ENCODE measurements at places on chromosomes 1 and 21. TPM values are rescaled to one million over a fixed set of nuclear protein-coding genes. Genes with fewer than 3 reads are reported as not detected.

The C1orf87 gene
- total RNA-seq, result not detected

The CFHR3 gene
- not detected for total RNA-seq

The SEMA4A gene
- total RNA-seq, result 1.0 TPM

The DNALI1 gene
- total RNA-seq, result 6.9 TPM

The IFI16 gene
- 21.9 TPM for total RNA-seq

The SPRR2E gene
- not detected for total RNA-seq

The TIMM17A gene
- 87.5 TPM for total RNA-seq

The HFM1 gene
- 1.7 TPM for total RNA-seq

DNA sequence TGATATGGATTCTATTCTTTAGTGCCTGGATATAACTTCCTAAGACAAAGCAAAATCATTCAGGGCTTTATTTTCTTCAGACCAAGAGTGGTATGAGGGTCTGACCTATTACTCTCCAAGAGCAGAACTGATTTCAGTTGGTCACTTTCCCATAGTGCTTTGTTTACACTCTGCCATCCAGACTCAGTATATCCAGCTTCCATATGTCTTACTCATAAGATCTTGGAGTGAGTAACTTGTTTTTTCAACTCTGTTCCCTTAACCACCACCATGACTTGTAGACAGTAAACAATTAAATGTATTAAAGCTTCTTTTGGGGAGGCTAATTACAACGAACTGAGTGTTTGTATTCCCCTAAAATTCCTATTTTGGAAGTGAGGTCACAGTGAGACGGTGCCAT, 83.4 kb downstream of the USP24 start:
- peaks cover 20% of the 10 kb centered on the region for H3K4me1 ChIP-seq
- no peak for DNase-seq
- no peaks in the 10 kb centered on the region for H3K27me3 ChIP-seq
- peaks cover 94% of the 10 kb centered on the region for H3K36me3 ChIP-seq
- H3K4me3 ChIP-seq, result no peak overlapping the region

DNA sequence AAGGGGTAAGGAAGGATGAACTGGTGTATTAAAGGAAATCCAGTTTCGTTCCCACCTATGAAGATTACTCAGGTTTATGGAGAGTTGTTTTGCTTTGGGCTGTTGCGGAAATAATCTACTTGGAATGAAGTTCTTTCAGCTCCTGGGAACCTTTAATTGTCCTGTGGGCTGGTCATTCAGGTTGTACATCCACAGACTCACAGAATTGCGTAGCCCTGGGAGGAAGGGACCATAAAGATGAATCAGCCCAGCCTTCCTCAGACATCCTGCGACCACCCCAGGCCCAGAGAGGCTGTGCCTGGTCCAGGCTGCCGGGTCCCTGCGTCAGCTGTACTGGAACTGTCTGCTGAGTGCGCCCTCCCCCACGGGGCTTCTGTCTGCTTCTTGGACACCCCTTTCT, 72.7 kb downstream of the GALNT2 start:
- DNase-seq, result no peak
- H3K4me3 ChIP-seq, result no peak overlapping the region

- H3K36me3 ChIP-seq, result no peaks in the 10 kb centered on the region
- H3K27ac ChIP-seq, result no peak overlapping the region
- H3K27me3 ChIP-seq, result no peaks in the 10 kb centered on the region
- DNase-seq, result no peak
- peaks cover 37% of the 10 kb centered on the region for H3K4me1 ChIP-seq
- H3K4me3 ChIP-seq, result no peak overlapping the region
Observed at GRCh38 chr1:33438364-33439160, 7.7 kb upstream of the PHC2 start.

DNA sequence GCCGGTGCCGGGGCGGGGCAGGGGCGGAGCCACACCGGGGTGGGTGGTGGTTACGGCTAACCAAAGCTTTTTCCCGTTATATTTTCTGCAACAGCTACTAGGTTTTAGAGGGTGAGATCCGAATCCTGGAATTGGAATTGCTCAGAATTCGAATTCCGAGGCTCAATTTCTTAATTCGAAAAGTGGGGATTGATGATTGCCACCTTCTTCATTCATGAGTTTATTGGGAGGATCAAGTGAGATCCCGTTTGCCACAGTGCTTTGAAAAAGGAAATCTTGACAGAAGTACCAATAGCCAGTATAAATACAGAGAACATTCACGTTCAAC, 207 bp upstream of the SVBP start:
- peaks cover 8% of the 10 kb centered on the region for H3K36me3 ChIP-seq
- H3K27ac ChIP-seq, result peak overlapping the region; percentile 100
- H3K27me3 ChIP-seq, result no peaks in the 10 kb centered on the region
- H3K4me3 ChIP-seq, result peak overlapping the region; percentile 71

GRCh38 chr1:39539252-39539790, 37.3 kb downstream of the PABPC4 start:
- DNase-seq, result peak; percentile 57
- peaks cover 29% of the 10 kb centered on the region for H3K4me1 ChIP-seq
- no peaks in the 10 kb centered on the region for H3K27me3 ChIP-seq

- no peaks in the 10 kb centered on the region for H3K36me3 ChIP-seq
- peaks cover 12% of the 10 kb centered on the region for H3K4me1 ChIP-seq
- no peaks in the 10 kb centered on the region for H3K27me3 ChIP-seq
- DNase-seq, result no peak
- H3K27ac ChIP-seq, result no peak overlapping the region
Observed at GRCh38 chr1:7508052-7508933, 262.8 kb upstream of the VAMP3 start.

DNA sequence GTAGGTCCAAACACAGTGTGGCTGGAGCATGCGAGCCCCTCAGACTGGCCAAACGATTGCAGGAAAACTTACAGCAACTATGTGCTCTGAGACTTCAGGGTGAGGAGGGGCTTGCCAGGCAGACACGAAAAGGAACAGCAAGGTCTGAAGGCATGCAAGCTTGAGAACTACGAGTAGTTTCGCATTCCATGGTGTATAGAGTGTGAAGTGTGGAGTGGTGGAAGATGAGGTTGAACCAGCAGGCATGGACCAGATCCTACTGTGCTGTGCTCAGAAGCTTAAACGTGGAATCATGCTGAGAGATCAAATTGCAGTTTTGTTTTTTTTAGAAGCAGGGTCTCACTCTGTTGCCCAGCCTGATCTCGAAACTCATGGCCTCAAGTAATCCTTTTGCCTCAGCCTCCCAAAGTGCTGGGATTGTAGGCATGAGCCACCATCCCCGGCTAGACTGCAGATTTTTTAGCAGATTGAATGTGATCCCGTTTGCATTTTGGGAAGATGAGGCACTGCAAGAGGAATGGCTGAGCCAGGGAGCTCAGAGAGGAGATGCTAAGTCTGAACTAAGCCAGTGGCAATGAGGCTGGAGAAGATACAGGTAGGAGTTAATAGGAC, 5.1 kb upstream of the TFAP2E start:
- H3K27me3 ChIP-seq, result peaks cover 32% of the 10 kb centered on the region
- H3K36me3 ChIP-seq, result peaks cover 24% of the 10 kb centered on the region
- H3K27ac ChIP-seq, result no peak overlapping the region
- DNase-seq, result no peak

DNA sequence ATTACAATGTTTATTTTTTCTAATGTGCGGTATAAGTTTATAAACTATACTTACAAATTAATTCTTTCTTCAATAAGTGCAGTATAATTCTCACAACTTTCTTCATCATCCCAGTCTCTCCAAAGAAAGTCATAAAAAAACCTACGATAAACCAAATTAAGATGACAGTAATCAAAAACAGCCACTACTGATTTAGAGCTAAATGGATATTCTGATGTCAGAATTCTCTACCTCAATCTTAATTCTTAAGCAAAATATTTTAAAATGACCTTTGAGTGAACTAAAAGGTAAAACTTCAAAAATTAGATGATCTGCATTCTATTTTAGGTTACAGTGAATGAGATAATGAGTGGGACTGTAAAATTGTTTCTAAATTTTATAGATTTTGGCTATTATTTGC, 13.6 kb downstream of the SHCBP1L start:
- H3K4me3 ChIP-seq, result no peak overlapping the region
- no peaks in the 10 kb centered on the region for H3K4me1 ChIP-seq
- H3K36me3 ChIP-seq, result no peaks in the 10 kb centered on the region

DNA sequence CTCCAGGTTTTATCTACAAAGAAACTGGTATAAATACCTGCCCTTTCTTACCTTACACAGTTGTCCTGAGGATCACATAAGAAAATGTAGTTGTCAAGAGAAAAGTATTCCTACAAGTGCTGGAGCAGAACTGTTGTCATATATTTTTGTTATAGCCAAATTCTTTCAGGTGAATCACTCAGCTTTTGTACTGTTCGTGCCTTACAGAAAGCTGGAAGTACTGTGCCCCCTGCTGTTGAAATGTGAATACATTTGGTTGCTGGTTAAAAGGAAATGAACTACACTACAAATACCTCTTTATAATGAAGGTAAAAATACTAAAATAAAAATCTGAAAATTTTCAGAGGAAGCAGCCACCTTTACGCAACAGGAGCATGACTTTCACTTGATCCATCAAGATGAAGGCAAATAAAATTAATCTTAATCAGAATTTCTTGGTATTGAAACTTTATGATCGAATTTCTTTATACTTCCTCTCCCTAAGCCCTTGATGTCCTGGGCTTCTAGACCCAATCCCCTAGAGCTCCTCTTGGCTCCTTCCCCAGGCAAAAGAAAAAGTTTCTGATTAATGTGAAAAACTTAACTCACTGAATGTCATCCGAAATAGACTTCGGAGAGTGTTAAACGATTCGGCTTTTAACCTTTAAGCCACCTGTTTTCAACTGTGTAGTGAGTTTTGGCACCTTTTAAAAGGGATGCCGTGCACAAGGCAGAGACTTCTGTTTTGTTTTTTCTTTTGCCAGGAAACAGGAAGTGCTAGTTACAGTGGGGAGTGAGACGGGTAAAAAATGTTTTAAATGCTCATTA, 12.5 kb downstream of the CHML start:
- no peaks in the 10 kb centered on the region for H3K27me3 ChIP-seq
- no peaks in the 10 kb centered on the region for H3K4me1 ChIP-seq
- H3K4me3 ChIP-seq, result no peak overlapping the region
- no peaks in the 10 kb centered on the region for H3K36me3 ChIP-seq
- no peak for DNase-seq
- H3K27ac ChIP-seq, result no peak overlapping the region

- no peaks in the 10 kb centered on the region for H3K36me3 ChIP-seq
- no peak for DNase-seq
- no peak overlapping the region for H3K4me3 ChIP-seq
- H3K4me1 ChIP-seq, result peaks cover 30% of the 10 kb centered on the region
- no peaks in the 10 kb centered on the region for H3K27me3 ChIP-seq
Observed at GRCh38 chr1:30883389-30884172, 25.0 kb downstream of the SDC3 start.

- H3K27ac ChIP-seq, result no peak overlapping the region
- H3K4me3 ChIP-seq, result no peak overlapping the region
- H3K36me3 ChIP-seq, result no peaks in the 10 kb centered on the region
Observed at GRCh38 chr1:78061825-78062523, 16.2 kb downstream of the GIPC2 start.

DNA sequence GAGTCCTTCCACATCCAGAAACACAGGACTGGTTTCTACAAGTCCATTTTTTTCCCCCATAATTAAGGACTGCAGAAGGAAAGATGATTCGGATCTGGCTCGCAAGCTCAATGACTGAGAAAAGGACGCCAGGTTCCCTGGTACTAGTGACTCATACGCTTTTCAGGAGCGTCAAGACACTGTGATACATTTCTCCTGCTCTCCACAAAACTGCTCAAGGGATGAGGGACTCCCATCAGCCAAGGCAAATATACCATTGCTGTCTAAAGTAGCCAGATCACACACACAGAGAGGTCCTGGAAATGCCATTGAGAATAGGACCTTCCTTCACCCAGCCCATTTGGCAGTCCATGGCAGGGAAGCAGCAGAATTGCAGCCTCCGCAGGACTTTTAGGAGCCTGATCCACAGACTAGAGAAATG, 253.6 kb upstream of the IRF2BP2 start:
- peaks cover 53% of the 10 kb centered on the region for H3K4me1 ChIP-seq
- H3K4me3 ChIP-seq, result no peak overlapping the region
- peak overlapping the region; percentile 88 for H3K27ac ChIP-seq
- no peaks in the 10 kb centered on the region for H3K36me3 ChIP-seq
- no peak for DNase-seq

DNA sequence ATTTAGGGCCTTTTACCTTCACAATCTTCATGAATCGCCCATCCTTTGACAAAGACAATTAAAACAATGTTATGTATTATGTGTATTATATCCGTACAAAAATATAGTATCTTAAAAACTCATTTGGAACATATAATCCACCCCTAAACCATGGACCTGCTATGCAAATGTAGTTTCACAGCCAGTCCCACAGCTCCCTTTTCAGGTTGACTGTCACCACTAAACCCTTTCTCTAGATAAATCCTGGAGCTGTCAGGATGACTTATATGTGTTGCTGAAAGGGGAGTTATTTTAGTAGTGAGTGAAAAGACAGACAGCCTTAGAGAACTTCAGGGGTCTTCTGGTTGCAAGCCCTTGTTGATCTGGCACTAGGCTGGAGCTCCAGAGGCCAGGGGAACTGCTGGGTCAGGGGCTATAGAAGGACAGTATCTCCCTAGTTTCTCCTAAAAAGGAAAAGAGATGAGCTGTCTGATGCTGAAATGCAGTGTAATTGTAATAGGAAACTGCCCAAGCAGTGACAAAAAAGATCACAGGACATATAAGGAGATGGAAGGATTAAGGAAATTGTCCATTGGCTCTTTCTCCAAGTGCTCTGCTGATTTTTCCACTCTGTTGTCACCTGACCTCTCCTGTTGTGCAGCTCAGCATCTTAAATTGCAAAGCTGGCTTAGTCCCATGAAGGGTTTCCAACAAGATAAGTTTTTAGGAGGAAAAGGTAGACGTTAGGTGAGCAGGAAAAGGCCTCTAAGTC, 127.7 kb downstream of the S1PR1 start:
- H3K4me3 ChIP-seq, result no peak overlapping the region
- no peaks in the 10 kb centered on the region for H3K36me3 ChIP-seq
- peaks cover 6% of the 10 kb centered on the region for H3K27me3 ChIP-seq
- H3K27ac ChIP-seq, result no peak overlapping the region
- peaks cover 5% of the 10 kb centered on the region for H3K4me1 ChIP-seq
- no peak for DNase-seq

DNA sequence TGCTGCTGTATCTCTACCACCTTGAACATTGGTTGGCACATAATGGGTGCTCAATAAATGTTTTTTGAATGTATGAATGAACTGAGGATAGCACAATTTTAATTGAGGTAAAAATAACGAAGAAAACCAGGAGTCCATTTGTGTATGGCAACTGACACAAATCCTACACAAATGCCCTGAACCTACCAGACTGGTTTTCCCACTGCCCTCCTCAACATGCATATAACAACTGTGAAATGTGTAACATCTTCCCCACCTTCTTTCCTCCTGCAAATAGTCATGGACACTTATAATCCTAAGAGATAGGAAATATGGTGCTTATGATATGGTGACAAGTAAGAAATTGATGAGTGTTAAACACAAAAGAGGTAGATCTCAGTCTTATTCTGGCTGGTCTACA, 9.9 kb upstream of the LMO4 start:
- no peaks in the 10 kb centered on the region for H3K36me3 ChIP-seq
- H3K4me1 ChIP-seq, result no peaks in the 10 kb centered on the region
- peaks cover 7% of the 10 kb centered on the region for H3K27me3 ChIP-seq
- no peak for DNase-seq
- H3K27ac ChIP-seq, result no peak overlapping the region

DNA sequence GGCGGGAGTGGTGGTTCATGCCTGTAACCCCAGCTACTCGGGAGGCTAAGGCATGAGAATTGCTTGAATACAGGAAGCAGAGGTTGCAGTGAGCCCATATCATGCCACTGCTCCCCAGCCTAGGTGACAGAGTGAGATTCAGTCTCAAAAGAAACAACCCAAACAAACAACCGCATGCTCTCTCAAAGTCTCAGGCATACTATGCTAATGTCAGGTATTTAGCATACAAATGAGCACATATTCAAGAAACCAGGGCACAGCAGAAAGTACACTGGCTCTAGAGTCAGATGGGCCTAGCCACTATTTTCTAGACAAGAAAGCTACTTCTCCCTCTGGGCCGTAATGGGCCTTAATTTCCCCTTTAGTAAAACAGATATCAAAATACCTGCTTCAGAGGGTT, 55.0 kb downstream of the ELAVL4 start:
- H3K4me3 ChIP-seq, result no peak overlapping the region
- H3K36me3 ChIP-seq, result no peaks in the 10 kb centered on the region
- H3K27ac ChIP-seq, result no peak overlapping the region
- no peaks in the 10 kb centered on the region for H3K4me1 ChIP-seq

Measured in left ventricle myocardium inferior (tissue), 1 donor.